ENCODE measurements at places on chromosomes 2 and 18.
A peak's percentile ranks its signal among the peaks of the same experiment; 100 is the strongest.

GRCh38 chr2:148764815-148765214 is 110.2 kb upstream of the KIF5C start:
- DNase-seq = no peak

DNA sequence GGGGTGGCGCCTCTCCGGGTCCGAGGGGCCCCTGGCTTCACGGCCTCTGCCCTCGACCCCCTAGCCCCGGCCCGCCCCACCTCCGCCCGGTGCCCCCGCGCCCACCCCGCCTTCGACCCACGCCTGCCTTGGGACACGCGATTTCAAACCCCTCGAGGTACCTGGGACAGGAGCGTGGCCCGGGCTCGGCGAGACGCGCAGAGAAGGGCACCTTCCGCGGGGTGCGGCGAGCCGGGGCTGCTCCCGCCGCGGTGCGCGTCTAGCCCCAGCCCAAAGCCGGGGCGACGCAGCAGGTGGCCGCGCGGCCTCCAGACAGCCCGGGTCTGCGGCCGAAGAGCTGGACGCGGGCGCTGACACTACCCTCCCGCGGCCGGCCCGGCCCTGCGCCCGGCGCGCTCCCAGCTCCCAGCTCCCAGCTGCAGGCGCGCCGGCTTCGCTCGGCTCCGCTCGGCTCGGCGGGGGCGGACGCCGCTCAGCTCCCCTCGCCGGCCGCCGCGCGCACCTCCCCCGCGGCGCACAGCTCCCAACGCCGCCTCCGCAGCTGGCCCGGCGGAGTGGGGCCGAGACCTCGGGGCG is at the start of gene CRACDL:
TSS of gene CRACDL (minus strand) at position 449 of the 576 bp plus-strand sequence. CDS start 89,425 bp downstream, outside the sequence.
- no peak for DNase-seq

DNA sequence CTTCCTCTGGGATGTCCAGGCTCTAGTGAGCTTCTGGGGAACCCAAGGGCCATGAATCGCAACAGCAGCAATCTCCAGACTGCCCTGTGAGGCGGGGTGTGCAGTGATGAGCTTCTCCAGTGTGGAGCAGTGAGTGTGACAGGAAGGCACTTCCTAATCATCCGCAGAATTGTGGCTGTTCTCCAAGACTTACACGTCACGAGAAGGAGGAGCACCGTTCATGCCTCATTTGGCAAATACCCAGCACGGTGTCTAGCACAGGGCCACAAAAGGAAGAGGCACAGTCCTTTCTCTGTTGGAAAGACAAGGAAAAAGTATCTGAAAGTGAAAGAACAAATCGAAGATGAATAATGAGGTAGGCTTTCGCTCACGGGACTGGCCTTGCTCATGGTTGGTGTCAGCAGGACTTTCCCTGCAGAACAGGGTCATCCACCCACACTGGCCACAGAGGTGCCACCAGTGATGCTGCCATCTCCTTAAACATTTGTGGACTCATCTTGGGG is 125.1 kb upstream of the HAAO start:
- peak; percentile 76 for DNase-seq

DNA sequence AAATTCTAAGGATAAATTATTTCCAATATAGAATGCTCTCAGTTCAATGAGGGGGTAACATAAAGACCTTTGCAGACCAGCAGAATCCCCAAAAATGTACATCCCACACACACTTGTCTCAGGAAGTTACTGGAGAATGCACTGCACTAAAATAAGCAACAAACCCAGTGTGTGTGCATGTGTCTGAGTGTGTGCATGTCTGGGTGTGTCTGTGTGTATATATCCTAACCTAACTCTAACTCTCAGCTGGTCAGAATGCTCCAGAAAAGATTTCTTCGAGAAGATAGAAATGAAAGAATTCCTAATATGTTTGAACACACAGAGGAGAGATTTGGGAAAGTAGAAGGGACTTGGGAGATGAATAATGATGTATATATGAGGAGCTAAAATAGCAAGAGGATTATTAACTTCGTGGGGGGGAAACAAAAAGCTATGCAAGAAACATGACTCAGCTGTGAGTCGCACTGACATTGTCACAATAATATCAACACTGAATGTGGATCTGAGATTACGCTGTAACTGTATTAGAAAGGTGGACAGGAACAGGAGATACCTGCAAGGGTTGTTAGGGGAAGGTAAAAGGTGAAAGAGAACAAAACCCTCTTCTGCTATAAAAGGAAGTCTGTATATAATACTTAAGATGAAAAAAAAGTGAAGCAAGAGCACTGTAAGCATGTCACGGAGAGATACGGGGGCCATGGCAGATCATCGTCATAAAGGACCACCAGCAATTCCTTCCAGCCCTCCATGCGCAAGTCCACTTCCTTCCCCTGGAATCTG is 11.1 kb downstream of the COLEC12 start:
- no peak for DNase-seq

GRCh38 chr18:40752316-40752715 is 1202.7 kb upstream of the PIK3C3 start:
- DNase-seq = no peak

GRCh38 chr2:60413814-60414168 is 139.7 kb downstream of the BCL11A start:
- DNase-seq = no peak

GRCh38 chr2:96963316-96963715 is 23.1 kb downstream of the FAM178B start:
- DNase-seq = no peak

- no peak for DNase-seq
Observed at GRCh38 chr18:30044496-30044895, 998.0 kb downstream of the DSC3 start.

- DNase-seq = no peak
Observed at GRCh38 chr2:232229911-232230310, 148.6 kb upstream of the ALPP start.

GRCh38 chr2:236910781-236911495 is 174.8 kb upstream of the COPS8 start:
- DNase-seq = no peak

- no peak for DNase-seq
Observed at GRCh38 chr2:142581491-142581890, 296.0 kb upstream of the KYNU start.
